ENCODE measurements at places on chromosomes 2 and 18. TPM values are rescaled to one million over a fixed set of nuclear protein-coding genes. Genes with fewer than 3 reads are reported as not detected.

Gene REG1B
- not detected for total RNA-seq

Gene GALNT5
- 11.2 TPM for total RNA-seq

Gene SUPT7L
- 10.5 TPM for total RNA-seq

Gene TMEFF2
- total RNA-seq = not detected

Gene GCG
- not detected for total RNA-seq

Gene MDH1B
- total RNA-seq = 0.85 TPM

Gene MAL
- total RNA-seq = 469 TPM

Gene ABCG5
- not detected for total RNA-seq

Gene CXCR1
- total RNA-seq = not detected

Gene PFN4
- not detected for total RNA-seq

Gene SULT1C4
- 1.2 TPM for total RNA-seq

- DNase-seq = no peak
- no peak overlapping the region for H3K4me3 ChIP-seq
Observed at GRCh38 chr18:42530276-42530675, 575.2 kb downstream of the PIK3C3 start.

DNA sequence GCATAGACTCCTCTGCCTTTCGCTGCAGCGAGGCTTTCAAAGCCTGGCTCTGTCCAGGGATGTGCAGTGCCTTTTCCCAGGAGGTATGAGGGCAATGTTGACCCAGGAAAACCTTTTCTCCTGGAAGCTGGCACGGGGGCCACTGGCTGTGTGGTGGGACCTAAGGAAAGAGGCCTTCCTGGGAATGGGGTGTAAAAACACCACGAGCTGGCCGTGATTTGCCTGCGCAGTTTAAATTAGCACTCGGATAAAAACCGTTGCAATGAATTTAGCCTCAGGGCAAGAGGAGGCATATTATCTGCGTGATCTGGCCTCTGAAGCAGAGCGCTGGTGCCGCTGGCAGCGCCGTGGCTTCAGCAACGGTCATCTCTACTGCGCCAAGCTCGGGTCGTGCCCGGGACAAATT, 3.0 kb downstream of the OSR1 start:
- peaks cover 13% of the 10 kb centered on the region for H3K4me1 ChIP-seq
- H3K36me3 ChIP-seq = no peaks in the 10 kb centered on the region
- H3K4me3 ChIP-seq = peak overlapping the region; percentile 76
- no peak for DNase-seq
- peak overlapping the region; percentile 75 for H3K27ac ChIP-seq
- peaks cover 5% of the 10 kb centered on the region for H3K27me3 ChIP-seq

GRCh38 chr2:233818639-233819621, 35.4 kb downstream of the HJURP start:
- H3K27ac ChIP-seq = no peak overlapping the region
- no peaks in the 10 kb centered on the region for H3K4me1 ChIP-seq
- DNase-seq = no peak
- no peak overlapping the region for H3K4me3 ChIP-seq

DNA sequence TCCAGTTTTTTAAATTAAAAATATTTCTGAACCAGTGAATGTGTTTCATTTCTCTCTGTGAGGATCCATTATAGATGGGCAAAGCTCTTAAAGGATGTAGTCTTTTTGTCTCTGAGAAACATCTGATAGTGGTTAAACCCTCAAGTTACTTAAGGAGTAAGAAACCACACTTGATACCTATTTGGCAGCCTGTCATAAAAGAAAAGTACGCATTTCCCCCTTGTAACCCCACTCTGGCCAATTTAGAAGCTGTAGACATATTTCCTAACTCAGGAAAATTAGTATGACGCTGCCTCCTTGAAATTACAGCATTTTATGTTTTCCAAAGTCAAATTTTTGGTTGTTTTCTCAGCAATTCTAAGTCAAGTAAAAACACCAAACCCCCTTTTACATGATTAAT, 2.0 kb downstream of the STAT4 start:
- no peaks in the 10 kb centered on the region for H3K4me1 ChIP-seq
- DNase-seq = no peak
- H3K27me3 ChIP-seq = no peaks in the 10 kb centered on the region
- no peak overlapping the region for H3K4me3 ChIP-seq

DNA sequence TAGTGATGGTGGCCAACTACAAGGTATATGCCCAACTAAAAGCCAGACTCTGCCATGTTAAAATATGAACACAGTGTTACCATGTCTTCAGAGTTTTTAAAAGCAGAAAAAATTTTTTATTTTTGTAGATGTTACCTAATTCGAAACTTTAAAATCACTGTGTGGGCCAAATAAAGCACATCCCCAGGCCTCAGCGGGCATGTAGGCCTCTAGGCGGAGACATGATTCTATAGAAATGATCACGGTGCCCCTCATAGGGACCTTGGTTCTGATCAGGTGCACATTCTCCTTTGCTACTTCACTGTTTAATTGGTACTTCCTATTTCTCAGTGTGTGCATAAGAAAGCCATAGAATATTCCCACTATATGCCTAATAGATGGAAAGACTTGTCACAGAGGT, 349.2 kb downstream of the XIRP2 start:
- no peak overlapping the region for H3K4me3 ChIP-seq
- H3K27ac ChIP-seq = no peak overlapping the region
- no peaks in the 10 kb centered on the region for H3K27me3 ChIP-seq
- no peaks in the 10 kb centered on the region for H3K4me1 ChIP-seq

GRCh38 chr2:11930211-11930761, 183.9 kb downstream of the LPIN1 start:
- DNase-seq = no peak
- no peaks in the 10 kb centered on the region for H3K4me1 ChIP-seq
- no peaks in the 10 kb centered on the region for H3K36me3 ChIP-seq
- H3K4me3 ChIP-seq = no peak overlapping the region
- no peaks in the 10 kb centered on the region for H3K27me3 ChIP-seq
- no peak overlapping the region for H3K27ac ChIP-seq

GRCh38 chr2:157217409-157217808, 40.1 kb upstream of the GALNT5 start:
- no peak overlapping the region for H3K4me3 ChIP-seq
- no peaks in the 10 kb centered on the region for H3K36me3 ChIP-seq
- H3K27ac ChIP-seq = no peak overlapping the region

GRCh38 chr2:42239289-42239661, 70.1 kb downstream of the EML4 start:
- no peak overlapping the region for H3K4me3 ChIP-seq
- H3K27me3 ChIP-seq = no peaks in the 10 kb centered on the region
- DNase-seq = no peak
- H3K4me1 ChIP-seq = no peaks in the 10 kb centered on the region
- no peak overlapping the region for H3K27ac ChIP-seq

DNA sequence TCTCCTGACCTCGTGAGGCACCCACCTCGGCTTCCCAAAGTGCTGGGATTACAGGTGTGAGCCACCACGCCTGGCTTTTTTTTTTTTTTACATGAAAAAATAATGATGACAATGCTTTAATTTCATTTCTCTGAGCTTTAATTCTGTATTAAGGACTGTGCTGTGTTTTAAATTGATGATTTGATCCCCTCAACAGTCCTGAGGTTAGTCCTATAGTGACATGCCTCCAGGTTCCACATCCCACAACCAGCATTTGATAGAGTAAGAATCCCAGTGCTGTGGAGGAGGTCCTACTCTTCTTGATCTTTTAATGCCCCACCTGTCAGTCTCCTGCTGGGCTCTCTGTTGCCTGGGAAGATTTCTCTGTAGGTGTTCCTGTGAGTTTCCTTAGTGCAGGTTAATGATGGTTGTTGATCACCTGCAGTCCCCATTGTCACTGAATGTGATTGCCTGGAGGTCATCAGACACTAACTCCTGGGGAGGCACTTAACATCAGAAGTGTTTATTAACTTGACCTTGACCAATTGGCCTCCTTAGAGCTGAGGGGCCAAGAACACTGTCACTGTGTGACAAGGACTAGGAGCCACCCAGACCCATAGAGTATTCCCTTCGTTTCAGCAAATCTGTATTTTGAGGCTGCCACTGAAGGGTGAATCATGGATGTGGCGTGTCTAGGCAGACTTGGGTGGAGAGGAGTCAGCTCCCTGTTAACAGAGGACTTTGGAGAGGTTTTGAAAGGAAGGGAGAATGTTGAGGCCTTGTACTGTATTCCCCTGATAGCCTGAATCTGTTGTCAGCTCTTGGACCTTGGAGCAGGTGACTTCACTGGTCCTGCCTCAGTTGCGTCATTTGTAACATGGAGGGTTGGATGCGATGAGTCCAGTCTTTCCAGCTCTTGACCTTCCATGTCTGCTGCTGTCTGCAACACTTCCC, 11.5 kb downstream of the ASAP2 start:
- DNase-seq = no peak
- H3K36me3 ChIP-seq = no peaks in the 10 kb centered on the region
- no peak overlapping the region for H3K27ac ChIP-seq

DNA sequence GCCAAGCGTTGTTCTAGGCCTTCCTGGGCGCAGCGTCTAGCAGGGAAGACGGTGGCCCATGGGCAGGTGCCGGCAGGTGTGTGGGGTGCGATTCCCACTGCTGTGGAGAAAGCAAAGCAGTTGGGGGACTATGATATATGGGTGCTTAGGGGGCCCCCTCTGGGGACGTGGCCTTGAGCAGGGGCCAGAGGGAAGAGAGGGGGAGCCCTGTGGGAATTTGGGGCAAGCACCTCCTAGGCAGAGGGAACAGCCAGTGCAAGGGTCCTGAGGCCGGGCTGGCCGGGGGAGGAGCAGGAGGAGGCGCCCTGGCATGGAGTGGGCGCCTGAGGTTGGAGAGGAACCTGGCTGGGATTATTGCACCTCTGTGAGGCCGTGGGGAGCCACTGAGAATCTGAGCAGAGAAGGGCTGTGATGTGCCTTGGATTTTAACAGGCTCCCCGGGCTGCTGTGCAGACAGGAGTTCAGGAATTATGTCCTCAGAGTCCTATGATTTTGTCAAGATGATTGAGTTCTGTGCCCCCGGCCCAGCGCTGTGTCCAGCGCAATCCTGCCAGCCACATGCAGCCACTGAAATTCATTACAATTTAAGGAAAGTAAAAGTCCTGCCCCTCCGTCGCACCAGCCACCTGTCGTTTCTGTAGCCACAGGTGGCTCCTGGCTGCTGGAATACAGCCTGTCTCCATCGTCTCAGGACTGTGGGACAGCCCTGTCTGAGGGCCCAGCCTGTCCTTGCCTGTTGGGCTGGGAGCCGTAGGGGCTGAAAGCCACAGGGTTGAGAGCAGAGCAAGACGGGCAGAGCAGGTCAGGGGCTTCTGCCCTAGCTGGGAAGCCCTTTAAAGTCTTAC, 9.1 kb upstream of the KLHL30 start:
- no peaks in the 10 kb centered on the region for H3K36me3 ChIP-seq
- peaks cover 16% of the 10 kb centered on the region for H3K4me1 ChIP-seq
- H3K27me3 ChIP-seq = no peaks in the 10 kb centered on the region
- no peak overlapping the region for H3K27ac ChIP-seq
- no peak overlapping the region for H3K4me3 ChIP-seq
- DNase-seq = no peak

DNA sequence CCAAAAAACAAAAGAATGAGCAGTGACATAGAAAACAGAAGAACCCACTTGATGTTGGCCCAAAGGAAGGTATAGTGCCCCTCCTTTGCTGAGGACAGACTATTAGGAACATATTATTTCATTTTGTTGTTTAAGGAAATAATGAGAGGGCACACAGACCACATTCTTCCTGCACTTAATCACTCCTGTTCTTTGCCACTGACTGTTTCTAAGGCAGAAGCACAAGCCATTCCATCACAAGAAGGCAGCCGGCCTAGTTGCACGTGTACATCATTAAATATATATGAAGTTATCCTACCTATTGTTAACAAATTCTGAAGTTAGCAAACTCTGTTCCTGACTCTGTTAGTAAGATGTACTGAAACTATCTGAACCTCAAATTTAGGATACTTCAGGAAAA, 110.0 kb downstream of the LNPK start:
- no peak overlapping the region for H3K27ac ChIP-seq
- no peaks in the 10 kb centered on the region for H3K4me1 ChIP-seq
- H3K36me3 ChIP-seq = no peaks in the 10 kb centered on the region
- no peaks in the 10 kb centered on the region for H3K27me3 ChIP-seq
- no peak overlapping the region for H3K4me3 ChIP-seq

GRCh38 chr18:79626905-79627749, 52.5 kb upstream of the CTDP1 start:
- no peak for DNase-seq
- no peak overlapping the region for H3K27ac ChIP-seq
- no peaks in the 10 kb centered on the region for H3K36me3 ChIP-seq
- H3K4me1 ChIP-seq = peaks cover 14% of the 10 kb centered on the region
- H3K4me3 ChIP-seq = no peak overlapping the region

DNA sequence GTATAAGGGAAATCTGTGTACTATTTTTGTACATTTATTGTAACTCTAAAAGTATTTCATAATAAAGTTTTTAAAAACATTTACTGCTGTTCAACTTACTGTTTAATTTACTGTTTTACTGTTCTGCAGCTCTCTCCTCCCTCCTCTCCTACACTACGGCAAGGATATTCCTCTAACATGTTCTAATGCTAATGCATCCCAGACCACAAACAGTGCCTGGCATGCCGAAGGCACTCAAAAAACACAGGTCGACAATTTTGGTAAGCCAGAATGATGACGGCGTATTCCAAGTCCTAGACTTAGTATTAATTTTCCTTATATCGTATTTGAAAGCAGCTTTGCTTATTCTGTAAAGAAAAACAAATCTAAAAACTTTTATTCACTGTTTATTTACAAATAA, 13.3 kb downstream of the MGAT4A start:
- no peak for DNase-seq
- no peak overlapping the region for H3K4me3 ChIP-seq
- no peaks in the 10 kb centered on the region for H3K4me1 ChIP-seq
- H3K27me3 ChIP-seq = no peaks in the 10 kb centered on the region
- no peak overlapping the region for H3K27ac ChIP-seq
